Right renal pelvis (tissue), 4 donors: ENCODE measurements at places on chromosomes 2 and 18. TPM values are rescaled to one million over a fixed set of nuclear protein-coding genes. Genes with fewer than 3 reads are reported as not detected.

Gene ST8SIA5
- polyA plus RNA-seq = 1.1 TPM

Gene NOL4
- polyA plus RNA-seq = 2.1 TPM

Gene REG1B
- not detected for polyA plus RNA-seq

DNA sequence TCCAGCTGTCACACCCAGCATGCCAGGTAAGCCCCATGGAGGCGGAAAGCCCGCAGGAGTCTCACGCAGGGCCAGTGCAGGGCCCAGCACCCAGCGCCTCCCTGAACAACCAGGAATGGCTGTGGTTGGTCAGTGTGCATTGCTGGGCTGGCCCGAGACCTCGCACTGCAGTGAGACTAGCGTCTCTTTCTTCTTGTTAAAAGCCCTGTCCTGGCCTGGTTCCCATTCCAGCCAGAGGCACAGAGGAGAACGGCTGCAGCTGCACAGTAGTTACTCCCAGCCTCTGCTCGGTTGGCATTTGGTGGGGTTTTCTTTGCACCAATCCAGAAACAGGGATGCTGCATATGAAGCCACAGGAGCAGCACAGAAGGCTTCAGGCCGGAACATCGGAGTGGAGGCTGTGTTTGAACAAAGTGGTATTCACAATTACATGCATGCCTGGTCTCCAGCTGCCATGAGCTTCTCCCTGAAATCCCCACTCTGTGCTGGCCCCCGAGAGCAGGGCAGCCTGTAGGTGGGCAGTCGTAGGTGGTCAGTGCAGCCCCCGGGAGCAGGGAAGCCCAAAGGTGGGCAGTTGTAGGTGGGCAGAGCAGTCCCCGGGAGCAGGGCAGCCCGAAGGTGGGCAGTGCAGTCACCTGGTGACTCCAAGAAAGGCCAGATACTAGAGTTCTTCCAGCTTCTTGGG, 163.7 kb upstream of the PXDN start:
- no peak for DNase-seq

- DNase-seq = no peak
Measured at GRCh38 chr2:240618776-240619175, 6.5 kb upstream of the GPR35 start.

DNA sequence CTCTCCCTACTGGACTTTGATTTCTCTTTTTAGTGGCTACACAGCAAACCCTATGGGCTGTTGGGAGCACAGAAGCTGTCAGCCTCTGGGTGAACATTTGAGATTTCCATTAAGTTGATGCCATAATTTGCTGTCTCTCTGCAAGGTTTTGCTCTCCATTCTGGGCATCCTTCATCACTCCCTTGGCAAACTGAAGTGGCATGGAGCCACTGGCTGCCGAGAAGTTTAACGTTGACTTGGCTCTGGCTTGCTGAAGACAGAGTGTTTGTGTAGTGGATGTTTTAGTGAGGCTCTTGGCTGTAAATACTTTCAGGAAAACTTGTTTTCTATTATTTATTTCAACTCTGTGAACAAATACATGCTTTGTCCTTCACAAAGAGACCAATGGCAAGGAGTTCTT, 91.5 kb downstream of the ALK start:
- no peak for DNase-seq

GRCh38 chr2:165277295-165277694, 38.1 kb downstream of the SCN2A start:
- no peak for DNase-seq

DNA sequence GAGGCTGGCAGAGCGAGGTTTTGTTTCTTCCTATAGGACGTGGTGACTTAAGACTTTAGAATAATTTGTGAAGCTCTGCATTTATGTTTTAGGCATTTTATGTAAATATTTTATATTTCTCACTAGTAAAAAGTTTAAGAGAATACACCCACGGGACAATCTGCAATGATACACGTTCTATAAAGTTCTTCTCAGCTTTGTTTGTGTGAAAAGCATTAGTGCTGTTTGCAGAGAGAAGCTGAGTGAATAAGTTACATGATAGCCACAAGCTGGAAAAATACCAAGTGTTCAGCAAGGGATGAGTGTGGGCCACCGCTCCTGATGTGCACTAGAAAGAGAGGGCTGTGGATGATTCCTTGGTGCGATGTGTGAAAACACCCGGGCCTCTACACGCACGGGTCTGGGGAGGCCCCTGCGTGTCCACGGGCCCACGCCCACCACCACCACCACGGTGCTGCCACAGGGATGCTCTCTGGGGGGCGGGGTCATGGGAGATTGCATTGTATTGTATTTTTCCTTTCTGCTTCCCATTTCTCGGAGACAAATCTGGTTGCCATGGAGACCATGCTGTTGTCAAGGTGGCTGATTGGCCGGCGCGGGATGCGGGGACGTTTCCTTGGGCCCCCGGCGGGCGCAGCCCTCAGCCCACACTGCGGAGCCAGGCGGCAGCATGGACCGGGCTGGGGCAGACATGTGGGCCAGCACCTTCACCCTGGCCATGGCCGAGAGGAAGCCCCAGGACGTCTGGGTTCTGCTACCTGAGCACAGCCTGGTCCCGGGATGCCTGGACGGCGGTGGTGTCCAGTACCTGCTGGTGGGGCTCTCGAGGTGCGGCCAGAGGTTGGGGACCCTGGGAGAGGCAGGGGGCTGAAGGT, at the start of gene RTP5:
Gene RTP5, plus strand, starts transcription at position 643 of the 875 bp plus-strand sequence. Its CDS starts 28 bp downstream, at position 671.
- no peak for DNase-seq

DNA sequence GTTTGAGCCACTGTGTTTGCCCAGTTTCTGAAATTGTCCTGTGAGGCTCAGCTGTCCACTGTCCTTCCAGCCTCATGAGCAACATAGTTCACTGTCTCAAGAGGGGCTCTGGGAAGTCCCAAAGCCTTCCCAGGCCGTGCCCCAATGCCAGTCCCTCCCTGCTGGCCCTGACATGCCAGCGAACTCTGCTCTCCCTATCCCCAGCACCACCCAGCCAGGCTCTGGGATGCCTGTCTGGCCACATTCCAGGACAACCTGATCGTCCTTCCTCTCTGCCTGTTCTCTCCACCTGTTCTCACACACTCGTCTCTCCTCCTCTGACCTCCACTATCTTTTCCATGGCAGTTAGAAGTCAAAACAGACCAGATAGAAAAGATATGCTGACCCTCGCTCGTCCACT, 278.0 kb upstream of the ID2 start:
- DNase-seq = no peak
